Activated gamma-delta T cell treated with Interleukin-2 at 50 U/mL for 16 hours (primary cell): ENCODE measurements at places on chromosomes 12 and 14.

DNA sequence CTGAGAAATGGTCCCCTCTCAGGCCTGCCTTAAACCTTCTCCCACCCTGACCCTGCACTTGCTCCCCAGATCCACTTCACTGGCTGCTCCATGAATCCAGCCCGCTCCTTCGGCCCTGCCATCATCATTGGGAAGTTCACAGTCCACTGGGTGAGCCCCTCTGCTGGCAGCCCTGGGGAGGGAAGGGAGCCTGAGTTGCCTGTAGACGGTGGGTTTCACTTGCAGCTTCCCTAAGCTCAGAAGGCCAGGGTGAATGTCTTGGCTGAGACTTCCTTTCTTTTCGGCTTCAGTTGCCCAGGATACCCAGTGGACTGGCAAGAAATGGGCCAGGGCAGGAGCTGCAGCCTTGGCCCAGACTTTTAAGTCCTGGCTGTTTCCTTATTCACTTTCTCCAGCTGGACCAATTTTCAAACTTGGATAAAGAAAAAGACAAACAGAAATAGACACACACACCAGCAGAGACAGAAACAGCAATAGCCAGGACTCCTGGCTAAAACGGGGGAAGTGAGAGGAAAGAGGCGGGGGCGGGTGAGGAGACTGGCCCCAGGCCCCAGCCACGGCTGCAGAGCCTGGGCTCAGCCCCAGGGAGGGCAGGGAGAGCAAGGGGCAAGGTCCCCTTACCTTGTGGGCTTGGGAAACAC lies 2.0 kb downstream of the AQP6 start:
- DNase-seq = no peak

GRCh38 chr14:104360501-104360900 lies 219.1 kb upstream of the C14orf180 start:
- DNase-seq = no peak

DNA sequence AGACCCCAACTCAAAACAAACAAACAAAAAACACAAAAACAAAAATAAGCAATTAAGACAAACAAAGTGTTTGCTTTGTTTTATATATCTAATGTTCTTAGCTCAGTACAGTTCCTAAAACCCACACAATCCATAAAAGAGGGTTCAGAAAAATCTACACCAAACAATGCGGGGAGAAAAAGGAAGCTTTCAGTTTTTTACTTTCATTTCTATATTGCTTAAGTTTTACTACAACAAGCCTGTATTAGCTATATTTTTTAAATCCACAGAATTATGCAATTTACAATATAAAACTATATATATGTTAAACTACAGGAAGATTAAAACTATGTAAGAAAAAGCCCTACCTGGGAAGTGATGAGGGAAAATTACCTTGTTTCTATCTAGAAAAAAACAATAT lies 41.4 kb downstream of the CLIP1 start:
- no peak for DNase-seq

- DNase-seq = no peak
Measured at GRCh38 chr12:72264548-72265175, 7.5 kb upstream of the TRHDE start.

- no peak for DNase-seq
Measured at GRCh38 chr14:55054098-55054497, 2.7 kb downstream of the MAPK1IP1L start.

GRCh38 chr12:11812241-11812585 lies 162.7 kb downstream of the ETV6 start:
- DNase-seq = no peak

DNA sequence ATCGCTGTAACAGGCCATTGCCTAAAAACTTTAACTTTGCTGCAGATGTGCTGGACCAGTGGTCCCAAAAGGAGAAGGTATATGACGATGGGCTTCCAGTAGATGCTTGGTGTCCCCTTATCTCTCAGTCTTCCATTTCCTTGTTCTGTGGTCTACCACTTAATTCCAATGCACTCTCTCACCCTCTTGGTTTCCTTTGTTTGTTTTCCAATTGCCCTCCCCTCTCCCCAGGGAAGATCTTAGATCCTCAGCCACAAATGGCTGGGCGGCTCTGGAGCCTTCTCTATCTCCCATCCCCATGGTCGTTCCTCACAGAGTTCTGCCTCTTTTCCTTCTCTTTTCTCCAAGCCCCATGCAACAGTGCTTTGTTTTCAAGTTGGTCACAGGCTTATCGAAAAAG lies 584 bp downstream of the ACSM4 start:
- no peak for DNase-seq

GRCh38 chr14:82655770-82656169 lies 1122.1 kb upstream of the SEL1L start:
- DNase-seq = no peak

GRCh38 chr12:40039598-40039997 lies 66.3 kb downstream of the SLC2A13 start:
- no peak for DNase-seq

- DNase-seq = no peak
Measured at GRCh38 chr12:19014240-19014639, 115.3 kb upstream of the PLEKHA5 start.
